ENCODE measurements at places on chromosomes 7 and 10.
A peak's percentile ranks its signal among the peaks of the same experiment; 100 is the strongest.

DNA sequence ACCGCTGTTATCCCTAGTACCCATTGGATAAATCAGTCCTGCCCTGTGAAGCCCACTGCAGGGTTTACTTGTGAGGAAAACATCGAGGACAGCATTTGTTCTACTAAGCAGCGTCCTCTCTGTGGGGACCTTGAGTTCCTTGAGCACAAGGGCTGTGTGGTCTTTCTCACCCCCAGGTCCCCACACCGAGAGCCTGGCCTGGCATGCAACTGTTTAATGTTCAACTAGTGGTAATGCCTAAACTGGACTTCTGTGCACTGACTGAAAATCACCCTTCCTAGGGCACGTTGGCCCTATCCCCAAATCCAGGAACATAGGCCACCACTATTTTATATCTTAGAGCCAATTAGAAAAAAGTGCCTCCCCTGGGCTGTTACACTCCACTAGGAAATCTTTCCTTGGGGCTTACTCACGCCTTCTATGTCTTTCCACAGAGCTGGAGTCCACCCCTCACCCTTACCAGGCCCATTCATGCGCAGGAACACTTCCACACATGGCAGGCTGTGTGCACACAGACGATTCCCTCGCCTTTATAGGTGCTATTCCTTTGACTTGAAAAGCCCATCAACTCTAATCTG is 1.7 kb upstream of the TMEM213 start:
- no peak for DNase-seq

GRCh38 chr7:76262683-76263402 is 39.6 kb upstream of the HSPB1 start:
- DNase-seq = peak; percentile 24

- no peak for DNase-seq
Observed at GRCh38 chr7:100520138-100520537, 18.9 kb upstream of the AGFG2 start.

DNA sequence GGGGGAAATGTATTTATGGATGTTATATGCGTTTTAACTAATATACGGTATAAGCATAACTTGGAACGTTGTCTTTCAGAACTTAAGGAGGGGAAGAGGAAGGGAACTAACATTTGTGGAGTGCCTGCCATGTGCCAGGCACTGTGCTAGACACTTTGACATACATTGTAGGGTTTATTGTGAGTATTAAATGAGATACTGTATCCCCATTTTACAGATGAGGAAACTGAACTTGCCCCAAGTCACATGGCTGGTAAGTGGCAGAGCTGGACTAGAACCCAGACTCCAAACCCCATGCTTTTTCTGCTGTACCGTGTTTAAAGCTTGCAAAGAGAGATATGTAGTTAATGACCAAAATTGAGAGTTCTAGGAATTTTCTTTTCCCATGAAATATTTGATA is 74.6 kb downstream of the CREM start:
- DNase-seq = no peak

- no peak for DNase-seq
Observed at GRCh38 chr7:155918720-155919390, 106.6 kb upstream of the SHH start.

DNA sequence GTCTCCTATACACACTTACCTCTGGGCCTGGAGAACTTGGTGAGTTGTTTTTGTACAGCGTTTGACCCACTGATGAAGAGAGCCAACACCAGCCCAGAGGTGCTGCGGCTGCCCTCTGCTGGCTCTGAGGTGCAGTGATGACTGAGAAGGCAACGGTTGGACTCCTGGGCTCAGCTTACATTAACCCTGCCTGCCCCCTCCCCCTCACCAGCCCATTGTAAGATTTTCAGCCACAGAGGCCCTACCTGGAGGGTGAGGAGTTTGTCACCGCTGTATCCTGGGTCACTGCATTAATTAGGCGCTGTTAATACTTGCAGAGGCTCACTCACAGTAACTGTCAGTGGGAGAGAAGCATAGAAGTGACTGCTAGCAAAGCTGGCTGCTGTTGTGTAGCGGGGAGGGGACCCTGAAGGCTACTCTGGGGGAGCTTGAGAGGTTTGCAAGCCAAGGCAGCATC is 19.0 kb upstream of the ANKRD2 start:
- DNase-seq = peak; percentile 4

GRCh38 chr10:16828701-16829175 is 11.5 kb upstream of the RSU1 start:
- no peak for DNase-seq

GRCh38 chr7:9945131-9945530 is 1028.5 kb upstream of the PHF14 start:
- DNase-seq = no peak

GRCh38 chr10:99234041-99234790 is 1.4 kb downstream of the HPSE2 start:
- DNase-seq = peak; percentile 57

GRCh38 chr7:29871787-29872398 is 65.6 kb downstream of the WIPF3 start:
- DNase-seq = no peak

DNA sequence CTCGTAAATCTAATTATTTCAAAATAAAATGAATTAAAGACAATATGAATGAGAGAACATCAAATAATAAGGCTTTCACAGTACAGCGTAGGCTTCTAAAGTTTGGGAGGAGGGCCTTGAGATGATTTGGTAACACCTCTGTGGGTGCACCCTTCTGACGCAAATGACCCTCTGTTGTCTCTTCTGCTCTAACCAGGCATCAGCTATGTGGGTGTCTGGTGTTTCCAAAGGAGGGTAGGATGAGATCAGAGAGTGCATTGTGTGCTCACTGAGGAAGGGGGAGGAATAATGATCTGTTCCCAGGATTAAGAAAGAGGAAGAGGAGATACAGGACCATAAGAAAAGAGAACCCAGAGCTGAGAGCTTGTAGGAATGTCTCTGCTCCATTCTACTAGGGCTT is 420.4 kb downstream of the SDK1 start:
- no peak for DNase-seq

GRCh38 chr7:76225379-76225778 is 23.7 kb downstream of the SRRM3 start:
- DNase-seq = no peak

DNA sequence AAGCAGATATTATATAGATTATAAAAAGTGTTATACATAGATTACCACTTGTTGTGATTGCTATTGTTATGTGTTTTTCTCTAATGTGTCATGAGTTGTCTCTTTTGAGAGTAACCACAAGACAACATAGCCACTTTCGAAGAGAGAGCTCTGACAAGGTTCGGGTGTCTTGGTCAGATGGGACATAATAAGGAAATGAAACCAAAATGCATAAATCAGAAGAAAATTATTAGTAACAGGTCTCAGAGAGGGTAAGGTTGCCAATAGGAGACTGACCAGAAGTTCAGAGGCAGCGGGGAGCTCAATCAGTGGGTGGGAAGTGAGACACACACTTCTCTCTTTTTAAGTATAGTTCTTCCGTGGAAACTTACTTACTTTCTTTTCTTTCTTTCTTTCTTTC is 639.2 kb upstream of the POT1 start:
- no peak for DNase-seq

GRCh38 chr10:108363576-108363975 is 1199.1 kb upstream of the SORCS1 start:
- DNase-seq = no peak
